ENCODE measurements at places on chromosomes 6 and 20.

DNA sequence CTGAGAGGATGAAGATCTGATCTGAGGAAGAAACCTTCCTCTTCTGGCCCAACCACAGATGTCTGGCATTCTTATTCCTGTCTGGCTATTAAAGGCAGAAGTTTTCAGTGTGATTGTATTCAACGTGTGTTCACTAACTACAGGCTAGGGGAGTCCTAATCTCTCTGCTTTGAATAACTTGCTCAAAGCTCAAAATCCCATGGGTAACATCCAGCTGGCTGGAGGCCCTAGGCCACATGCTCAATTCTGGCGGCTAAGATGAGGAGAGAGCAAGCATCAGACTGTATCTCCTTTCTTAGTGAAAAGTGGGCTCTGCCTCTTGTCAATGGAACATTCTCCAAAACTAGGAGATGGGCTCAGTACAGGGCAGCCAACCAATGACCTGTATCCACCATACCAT, 478.0 kb downstream of the KIF16B start:
- no peak for DNase-seq

- DNase-seq: no peak
These were observed 81.6 kb downstream of the PSMB1 start for GRCh38 chr6:170471491-170471890.

- DNase-seq: no peak
These were observed 157.0 kb upstream of the DTNBP1 start for GRCh38 chr6:15819841-15820240.

DNA sequence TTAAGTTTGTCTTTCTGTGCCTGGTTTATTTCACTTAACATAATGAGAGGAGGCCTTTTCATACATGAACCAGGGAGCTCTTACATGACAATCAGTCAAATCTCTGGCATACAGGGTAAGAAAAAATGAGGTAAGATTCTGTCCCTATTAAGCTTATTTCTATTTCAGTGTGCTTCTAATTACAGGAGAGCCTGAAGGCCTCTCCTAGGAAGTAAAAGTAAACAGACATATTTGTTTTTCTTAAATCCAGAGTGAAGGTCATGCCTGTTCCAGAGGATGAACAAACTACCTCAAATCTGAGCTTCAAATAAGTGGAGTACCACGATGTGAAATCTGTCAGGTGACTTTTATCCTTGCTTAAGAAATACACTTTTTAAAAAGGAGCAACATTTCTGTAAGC, 72.6 kb downstream of the POPDC3 start:
- no peak for DNase-seq

- no peak for DNase-seq
These were observed 12.4 kb upstream of the KCNQ2 start for GRCh38 chr20:63484651-63485403.

DNA sequence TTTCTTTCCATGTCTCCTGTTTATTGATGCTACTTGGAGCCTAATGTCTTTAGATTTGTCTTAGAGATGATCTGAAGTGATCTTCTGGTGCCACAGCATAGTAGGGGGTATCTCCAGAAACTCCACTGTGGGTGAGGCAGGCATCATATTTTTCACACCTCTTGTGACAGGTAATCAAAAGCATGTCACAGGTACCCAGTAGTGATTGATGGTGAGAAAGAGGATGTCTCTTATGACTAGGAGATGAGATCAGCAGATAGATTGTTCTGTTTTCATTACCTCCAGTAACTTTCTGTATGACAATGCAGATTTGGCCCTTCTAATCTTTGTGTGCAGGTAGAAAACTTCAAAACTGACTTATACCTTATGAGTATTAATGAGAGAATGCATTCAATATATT, 13.5 kb downstream of the NCOA7 start:
- no peak for DNase-seq

- no peak for DNase-seq
These were observed 277.0 kb downstream of the CDKAL1 start for GRCh38 chr6:20811109-20811761.

DNA sequence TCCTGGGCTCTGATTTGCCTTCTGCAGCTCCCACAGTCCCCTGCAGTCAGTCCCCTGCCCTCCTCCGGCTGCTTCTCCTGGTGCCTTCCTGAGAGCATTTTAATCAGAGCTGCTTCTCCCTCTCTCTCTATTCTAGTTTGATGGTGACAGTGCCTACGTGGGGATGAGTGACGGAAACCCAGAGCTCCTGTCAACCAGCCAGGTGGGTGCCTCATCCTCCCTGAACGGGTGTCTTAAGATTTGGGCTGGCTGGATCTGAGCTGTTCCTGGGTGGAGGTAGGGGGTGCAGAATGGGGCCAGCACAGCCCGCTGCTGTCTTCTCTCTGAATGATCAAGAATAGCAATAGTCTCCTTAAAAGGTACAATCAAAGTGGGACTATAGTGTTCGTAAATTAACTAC, 58.6 kb downstream of the TOX2 start:
- DNase-seq: no peak

DNA sequence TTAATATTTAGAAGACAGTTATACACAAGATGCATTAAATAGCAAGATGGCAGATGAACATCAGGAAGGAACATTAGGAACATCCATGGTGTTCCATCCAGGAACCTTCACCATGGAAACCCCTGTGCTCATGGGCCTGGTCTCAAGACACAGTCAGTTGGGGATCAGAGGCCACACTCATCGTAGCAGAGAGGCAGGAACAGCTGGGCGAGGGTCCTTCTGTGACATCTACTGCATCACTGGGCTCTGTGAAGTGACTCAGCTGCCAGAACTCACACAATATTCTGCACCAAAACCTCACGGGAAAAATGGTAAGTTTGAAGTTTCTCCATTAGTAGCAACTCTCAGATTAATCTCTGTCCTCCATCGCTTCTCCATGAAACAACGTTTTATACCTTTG, 356.6 kb downstream of the PREX1 start:
- no peak for DNase-seq

- DNase-seq: no peak
These were observed 234.2 kb downstream of the BCKDHB start for GRCh38 chr6:80340686-80341085.

GRCh38 chr20:32052778-32053362, 828 bp downstream of the HCK start:
- no peak for DNase-seq

DNA sequence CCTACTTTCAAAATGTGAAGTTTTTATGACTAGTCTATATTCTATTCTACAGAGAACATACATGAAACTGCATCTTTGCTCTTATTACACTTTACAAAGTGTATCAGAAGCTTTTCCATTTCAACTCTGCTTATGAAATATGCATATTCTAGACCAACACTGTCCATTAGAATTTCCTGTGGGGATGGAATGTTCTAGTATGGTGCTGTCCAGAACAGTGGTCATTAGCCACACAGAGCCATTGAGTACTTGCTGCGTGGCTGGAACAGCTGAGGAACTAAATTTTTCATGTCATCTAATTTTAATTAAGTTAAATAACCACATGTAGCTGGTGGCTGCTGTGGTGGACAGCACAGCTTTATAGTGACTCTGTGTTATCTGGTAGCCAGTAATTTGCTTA, 105.9 kb upstream of the PDE10A start:
- DNase-seq: no peak

GRCh38 chr6:31892821-31893220, 4.7 kb downstream of the EHMT2 start:
- DNase-seq: no peak

GRCh38 chr6:131876545-131876944, 68.7 kb downstream of the ENPP1 start:
- DNase-seq: no peak

DNA sequence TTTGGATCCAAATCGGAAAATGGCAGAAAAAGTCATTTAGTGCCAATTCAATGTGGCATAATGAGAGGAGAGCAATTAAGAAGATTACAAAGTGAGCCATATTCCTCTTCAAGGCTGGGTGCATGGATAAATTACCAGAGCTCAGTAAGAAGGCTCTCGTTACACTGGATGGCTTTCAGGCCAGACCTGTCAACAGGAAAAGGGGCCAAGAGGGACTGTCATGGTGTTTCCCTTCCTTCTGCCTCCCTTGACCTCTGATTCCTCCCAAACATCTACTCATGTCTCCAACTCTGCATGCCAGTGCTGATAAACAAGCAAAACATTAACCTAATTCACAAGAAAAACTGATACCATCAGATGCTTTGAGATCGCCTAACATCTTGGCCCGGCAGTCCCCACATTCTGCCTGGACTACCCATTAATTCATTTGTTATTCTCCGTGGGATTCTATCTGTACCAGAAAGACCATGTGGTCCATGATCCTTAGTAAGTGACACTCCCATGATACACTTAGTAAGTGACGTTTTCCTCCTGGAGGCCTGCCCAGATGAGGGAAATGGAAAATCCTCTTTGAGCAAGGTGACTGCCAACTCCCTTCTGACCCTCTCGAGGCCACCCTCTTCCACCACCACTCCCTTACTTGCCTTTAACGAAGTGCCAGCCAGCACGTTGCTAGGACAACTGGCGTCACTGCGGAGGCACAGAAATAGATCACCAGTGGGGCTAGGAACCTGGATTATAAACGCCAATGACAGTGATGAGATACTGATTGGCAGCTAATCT, 239.2 kb downstream of the GMPR start:
- no peak for DNase-seq

DNA sequence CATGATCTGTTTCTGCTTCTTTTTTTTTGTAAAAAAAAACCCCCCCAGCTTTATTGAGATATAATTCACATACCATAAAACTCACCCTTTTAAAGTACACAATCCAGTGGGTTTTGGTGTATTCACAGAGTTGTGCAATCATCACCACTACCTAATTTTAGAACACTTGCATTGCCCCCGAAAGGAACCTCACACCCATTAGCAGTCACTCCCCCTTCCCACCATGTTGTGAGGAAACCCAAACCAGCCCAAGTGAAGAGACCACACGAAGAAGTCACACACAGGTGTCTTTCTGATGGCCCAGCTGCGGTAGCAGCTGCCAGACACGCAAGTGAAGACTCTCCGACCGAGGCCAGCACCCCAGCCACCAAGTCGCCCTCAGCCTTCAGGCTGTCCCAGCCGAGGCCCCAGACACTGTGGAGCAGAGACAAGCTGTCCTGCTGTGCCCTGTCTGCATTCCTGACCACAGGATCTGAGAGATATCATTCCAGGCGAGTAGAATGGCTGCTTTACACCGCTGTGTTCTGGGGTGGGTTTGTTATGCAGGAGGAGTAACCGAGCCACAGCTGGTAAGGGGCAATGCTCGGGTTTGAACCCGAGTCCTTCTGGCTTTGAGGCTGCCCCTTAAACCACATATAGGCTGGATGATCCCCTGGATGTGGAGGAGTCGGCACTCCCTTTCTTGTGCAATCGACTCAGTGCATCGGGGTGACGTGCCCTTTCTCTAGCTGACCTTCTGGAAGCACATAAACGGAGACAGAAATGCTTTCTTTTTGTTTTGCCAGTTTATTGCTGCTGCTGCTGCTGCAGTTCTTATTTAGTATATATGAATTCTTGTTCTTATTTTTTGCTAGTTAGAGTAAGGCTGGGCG, 59.1 kb upstream of the PTPN1 start:
- DNase-seq: no peak

- no peak for DNase-seq
These were observed 19.1 kb downstream of the TGM3 start for GRCh38 chr20:2314759-2315439.

- no peak for DNase-seq
These were observed 157.7 kb downstream of the VEGFA start for GRCh38 chr6:43927532-43928210.

- DNase-seq: no peak
These were observed 40.2 kb upstream of the MRGBP start for GRCh38 chr20:62755817-62756724.

GRCh38 chr20:7654231-7654630, 286.0 kb downstream of the HAO1 start:
- no peak for DNase-seq

DNA sequence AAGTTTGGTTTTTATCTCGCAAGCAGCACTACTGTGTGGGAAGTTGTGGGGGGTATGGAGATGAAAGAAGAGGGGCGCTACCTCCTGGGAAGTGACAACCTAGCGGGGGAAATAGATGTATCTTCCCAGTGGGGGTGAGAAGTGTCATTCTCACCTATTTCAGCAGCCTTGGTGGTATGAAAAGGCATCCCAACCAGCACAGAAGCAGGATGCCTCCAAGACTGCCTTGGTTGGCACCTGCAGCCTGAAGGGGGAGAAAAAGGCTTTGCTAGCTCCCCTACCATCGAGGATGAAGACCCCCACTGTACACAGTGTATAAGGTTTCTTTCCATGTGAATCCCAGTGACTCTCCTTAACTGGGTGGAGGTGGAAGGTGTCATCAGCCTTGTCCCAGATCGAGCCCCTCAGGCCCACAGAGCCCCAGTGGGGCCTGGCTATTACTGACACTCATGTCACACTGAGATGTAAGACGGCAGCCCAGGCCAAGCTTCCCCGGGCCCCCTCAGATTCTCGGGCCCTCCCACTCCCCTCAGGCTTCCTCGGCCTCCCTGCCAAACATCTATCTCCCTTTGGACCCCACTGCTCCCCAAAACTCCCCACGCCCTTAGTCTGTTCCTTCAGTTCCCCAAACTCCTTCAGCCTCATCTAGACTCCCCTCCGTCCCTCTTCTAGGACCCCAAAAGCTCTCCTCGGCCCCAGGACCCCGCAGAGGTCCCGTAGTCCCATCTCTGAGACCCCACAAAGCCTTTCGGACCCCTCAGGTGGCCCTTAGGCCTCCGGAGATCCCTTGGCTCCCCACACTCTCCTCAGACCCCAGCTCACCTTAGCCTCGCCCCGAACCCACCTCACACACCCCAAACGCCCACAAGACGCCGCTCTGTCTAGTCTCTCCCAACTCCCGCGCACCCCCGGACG, 688 bp downstream of the COMMD7 start:
- DNase-seq: no peak

GRCh38 chr6:160792708-160793107, 90.7 kb downstream of the PLG start:
- DNase-seq: no peak

GRCh38 chr6:42616716-42617115, 52.9 kb downstream of the UBR2 start:
- DNase-seq: no peak

GRCh38 chr6:31652925-31653724, 664 bp upstream of the BAG6 start:
- no peak for DNase-seq

- no peak for DNase-seq
These were observed 74.0 kb downstream of the PTPRA start for GRCh38 chr20:2946988-2947961.

GRCh38 chr20:58880994-58881752, 28.7 kb downstream of the GNAS start:
- DNase-seq: no peak

GRCh38 chr6:36566418-36566905, 19.2 kb upstream of the STK38 start:
- DNase-seq: no peak

- DNase-seq: no peak
These were observed 200.7 kb downstream of the WDR27 start for GRCh38 chr6:169501128-169501527.

Measured in T-helper 9 cell (primary cell).